ENCODE measurements at places on chromosomes 16 and 17. TPM values are rescaled to one million over a fixed set of nuclear protein-coding genes. Genes with fewer than 3 reads are reported as not detected.

DNA sequence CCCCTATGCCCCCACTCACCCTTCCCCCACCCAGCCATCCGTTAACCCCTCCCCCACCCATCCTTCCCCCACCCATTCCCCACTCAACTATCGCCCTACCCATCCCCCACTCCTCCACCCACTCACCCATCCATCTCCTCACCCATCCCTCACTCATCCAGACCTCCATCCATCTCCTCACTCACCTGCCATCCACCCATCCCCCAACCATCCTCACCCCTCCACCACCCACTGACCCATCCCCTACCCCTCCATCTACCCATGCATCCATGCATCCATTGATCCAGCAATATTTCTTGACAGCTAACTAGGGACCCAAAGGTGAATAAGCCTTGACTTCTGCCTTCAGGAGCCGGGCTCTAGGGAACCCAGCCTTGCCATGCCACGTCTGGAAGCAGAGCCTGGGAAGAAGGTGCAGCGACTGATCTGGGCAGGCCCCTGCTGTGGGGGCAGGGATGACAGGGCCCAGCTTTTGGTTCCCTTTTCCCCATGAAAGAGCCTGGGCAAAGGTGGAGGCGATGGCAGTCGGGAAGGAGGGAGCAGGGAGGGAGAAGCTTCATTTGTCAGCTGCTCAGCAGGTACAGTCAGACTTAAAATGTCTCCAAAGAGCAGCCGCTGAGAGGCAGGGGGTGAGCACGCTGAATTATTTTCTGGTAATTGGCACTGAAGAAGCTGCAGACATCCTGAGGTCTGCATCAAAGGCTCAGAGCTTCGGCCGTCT is 23.1 kb upstream of the DOC2B start:
- no peak for DNase-seq

DNA sequence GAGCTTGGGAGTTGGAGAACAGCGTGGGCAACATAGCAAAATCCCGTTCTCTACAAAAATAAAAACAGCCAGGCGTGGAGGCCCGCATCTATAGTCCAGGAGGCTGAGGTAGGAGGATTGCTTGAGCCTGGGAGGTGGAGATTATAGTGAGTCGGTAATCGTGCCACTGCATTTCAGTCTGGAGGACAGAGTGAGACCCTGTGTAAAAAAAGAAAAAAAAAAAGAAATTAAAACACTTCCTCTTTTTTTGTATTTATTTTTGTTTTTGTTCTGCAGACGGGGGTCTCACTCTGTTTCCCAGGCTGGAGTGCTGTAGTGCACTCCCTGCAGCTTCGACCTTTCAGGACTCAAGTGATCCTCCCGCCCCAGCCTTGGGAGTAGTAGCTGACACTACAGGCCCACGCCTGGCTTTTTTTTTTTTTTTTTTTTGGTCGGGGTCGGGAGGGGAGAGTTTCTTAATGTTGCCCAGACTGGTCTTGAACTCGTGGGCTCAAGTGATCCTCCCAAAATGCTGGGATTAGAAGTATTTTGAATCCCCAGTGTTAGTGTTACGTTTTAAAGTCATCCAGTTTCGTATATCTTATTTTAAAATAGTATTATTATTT is 1.5 kb downstream of the IST1 start:
- no peak for DNase-seq

DNA sequence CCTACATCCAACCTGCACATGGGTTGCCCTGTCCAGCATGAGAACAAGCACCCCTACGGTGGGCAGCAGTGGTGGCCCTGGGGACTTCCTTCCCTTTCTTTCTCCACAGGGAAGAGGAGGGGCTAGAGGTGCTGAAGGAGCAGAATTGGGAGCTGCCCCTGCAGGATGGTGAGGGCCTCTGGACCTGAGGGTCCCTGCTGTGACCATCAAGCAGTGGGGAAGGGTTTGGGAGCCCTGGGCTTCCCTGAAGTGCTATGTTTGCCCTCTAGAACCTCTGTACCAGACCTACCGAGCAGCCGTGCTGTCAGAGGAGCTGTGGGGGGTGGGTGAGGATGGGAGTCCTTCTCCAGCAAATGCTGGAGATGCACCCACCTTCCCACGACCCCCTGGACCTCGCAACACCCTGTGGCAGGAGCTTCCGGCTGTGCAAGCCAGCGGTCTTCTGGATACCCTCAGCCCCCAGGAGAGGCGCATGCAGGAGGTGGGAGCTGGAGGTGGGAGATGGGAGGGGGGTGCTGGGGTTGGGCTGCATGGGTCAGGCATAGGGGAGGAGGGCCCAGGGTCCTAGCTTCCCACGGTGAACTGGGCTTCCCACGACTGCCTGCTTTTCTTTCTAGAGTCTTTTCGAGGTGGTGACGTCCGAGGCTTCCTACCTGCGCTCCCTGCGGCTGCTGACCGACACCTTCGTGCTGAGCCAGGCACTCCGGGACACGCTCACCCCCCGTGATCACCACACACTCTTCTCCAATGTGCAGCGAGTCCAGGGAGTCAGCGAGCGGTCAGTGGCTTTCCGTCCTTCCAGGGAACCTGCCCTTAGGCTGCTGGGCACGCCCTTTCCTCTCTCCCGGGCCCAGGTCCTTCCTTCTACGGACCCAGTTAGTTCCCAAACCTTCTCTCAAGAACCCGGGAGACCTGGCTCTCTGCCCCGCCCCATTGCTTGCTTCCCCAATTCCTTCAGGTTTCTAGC is 5.0 kb downstream of the ARHGEF15 start:
- DNase-seq: no peak

GRCh38 chr17:81066072-81066471 is 31.1 kb downstream of the BAIAP2 start:
- DNase-seq: no peak

- no peak for DNase-seq
Observed at GRCh38 chr16:67016681-67017420, 12.1 kb upstream of the CBFB start.

DNA sequence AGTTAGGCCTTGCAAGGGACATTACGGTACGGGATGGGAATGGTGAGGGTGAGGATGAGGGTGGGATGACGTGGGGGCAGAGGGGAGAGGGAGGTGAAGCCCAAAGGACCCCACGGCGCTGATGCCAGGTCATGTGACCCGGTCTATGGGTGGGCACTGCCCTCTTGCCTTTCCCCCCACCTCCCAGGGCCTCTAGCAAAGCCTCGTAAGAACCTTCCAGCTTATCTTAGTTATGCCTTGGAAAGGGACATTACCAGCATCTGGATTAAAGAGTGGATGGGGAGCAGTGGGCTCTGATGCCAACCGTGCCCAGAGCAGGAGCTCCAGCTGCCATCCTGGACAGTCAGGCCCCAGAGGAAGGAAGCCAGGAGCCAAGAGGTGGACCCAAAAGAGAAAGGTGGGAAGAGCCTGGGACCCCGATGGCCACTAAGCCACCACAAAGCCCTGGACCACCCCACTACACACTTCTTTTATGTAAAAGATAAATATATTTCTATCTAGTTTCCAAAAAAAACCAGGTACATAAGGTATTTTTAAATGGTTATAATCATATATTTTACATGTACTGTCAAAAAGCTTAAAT is 40.9 kb downstream of the TK2 start:
- DNase-seq: no peak

DNA sequence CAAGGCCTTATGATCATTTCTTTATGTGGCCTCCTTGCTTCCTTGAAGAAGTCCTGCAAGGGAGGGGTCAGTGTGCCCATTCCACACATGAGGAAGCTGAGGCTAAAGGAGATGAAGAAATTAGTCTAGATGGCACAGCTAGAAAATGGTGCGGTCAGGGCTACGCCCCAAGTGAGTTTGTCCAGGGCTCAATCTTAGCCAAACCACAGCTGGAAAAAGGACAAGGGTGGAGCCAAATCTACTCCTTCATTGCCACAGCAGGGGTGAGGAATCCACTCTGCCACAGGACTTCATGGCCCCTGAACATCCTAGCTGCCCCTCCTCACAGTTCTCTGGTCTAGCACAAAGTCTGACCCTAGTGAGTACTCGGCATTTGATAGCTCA is 16.2 kb downstream of the BEAN1 start:
- DNase-seq: no peak

DNA sequence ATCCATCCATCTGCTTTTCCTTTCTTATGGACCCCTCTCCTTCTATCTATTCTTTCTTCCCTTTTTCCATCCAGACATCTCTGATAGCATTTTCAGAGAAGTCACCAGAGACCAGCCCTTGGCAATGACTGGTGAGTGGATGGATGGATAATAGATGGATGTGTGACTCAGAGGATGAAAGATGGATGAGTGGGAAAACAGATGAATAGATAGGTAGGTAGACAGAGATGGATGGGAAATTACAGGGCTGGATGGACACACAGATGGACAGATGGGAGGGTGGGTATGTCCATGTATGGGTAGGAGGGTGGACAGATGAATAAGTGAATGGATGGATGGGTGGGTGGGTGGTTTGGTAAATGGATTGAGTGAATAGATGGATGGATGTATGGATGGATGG is 101.0 kb downstream of the LITAF start:
- no peak for DNase-seq

Gene NT5M
- total RNA-seq: 2.9 TPM

Gene PPM1E
- 0.46 TPM for total RNA-seq

Gene LRRC75A
- 3.5 TPM for total RNA-seq

Gene KCTD19
- not detected for total RNA-seq

Data from omental fat pad (tissue), 4 donors.